AG04450 (cell line): ENCODE measurements at places on chromosomes 1 and 21.
A peak's percentile ranks its signal among the peaks of the same experiment; 100 is the strongest.

GRCh38 chr1:93732514-93732913 is 50.9 kb upstream of the BCAR3 start:
- DNase-seq, result no peak

DNA sequence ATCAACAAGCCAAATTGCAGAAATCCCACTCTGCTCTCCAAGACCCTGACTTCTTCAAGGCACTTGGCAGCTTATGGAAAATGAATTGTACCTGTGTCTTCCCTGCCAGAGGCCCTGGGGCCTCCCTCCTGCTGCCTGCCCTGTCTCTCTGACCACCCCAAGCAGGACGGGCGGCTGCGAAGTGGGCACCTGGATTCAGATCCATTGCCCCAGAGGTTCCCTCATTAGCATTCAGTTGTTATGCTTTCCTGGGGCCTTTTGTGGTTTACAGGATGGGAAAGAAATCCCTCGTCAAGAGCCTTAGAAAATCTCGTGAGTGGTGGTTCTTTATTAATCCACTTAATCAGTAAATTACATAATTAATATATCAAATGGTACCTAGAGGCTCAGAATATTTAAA is 179.3 kb downstream of the TNR start:
- no peak for DNase-seq

GRCh38 chr1:91053630-91054029 is 31.8 kb upstream of the ZNF644 start:
- no peak for DNase-seq

DNA sequence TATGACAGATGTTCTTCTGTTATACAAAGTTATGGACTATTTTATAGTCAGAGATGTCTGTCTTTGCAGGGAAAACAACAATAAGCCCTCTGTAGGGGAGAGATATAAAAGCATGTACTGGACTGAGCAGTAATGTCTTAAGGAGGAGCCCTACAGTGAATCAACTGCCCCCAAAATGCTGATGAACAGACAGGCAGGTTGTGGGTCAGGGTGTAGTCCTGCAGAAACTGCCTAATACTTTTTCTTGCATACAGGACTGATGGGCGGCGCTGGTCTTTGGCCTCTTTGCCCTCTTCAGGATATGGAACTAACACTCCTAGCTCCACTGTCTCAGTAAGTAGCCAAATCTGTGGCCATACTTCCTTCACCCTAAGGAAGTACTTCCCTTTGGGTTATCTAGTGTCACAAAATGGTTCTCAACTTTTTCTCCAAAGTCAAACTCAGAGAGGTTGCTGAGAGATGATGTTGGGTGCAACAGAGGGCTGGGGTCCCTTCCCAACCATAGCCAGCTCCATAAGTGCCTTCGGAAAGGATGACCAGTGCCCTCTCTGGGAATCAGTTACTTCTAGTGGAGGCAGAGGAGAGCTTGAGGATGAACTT is 129.8 kb downstream of the PIK3R3 start:
- no peak for DNase-seq

DNA sequence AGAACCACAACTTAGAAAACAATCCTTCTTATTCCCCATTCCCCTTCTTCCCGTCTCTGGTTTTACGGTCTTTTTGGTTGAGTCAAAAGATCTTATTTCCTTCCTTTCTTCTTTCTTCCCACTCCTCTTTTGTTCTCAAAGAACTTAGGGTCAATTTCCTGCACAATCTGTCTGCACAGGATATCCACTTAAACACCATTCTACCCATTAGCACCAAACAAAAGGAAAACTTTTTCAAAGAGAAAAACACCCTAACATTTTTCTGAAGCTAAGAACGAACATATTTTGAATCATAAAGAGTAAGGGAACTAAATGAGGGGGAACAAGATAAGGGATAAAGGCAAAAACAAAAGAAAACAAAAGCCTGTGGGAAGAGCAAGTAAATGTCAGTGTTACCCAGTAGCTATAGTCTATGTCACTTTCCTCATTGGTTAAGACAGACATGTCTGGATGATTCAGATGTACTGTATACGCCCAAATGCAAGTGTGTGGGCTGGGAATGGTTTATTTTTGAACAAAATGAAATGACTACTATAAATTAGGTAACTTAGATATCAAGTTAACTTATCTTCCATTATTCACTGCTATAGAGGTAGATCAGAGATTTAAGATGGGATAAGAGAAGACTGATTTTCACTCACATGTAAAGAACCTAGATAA is 59.9 kb downstream of the TOR3A start:
- DNase-seq, result peak; percentile 55

DNA sequence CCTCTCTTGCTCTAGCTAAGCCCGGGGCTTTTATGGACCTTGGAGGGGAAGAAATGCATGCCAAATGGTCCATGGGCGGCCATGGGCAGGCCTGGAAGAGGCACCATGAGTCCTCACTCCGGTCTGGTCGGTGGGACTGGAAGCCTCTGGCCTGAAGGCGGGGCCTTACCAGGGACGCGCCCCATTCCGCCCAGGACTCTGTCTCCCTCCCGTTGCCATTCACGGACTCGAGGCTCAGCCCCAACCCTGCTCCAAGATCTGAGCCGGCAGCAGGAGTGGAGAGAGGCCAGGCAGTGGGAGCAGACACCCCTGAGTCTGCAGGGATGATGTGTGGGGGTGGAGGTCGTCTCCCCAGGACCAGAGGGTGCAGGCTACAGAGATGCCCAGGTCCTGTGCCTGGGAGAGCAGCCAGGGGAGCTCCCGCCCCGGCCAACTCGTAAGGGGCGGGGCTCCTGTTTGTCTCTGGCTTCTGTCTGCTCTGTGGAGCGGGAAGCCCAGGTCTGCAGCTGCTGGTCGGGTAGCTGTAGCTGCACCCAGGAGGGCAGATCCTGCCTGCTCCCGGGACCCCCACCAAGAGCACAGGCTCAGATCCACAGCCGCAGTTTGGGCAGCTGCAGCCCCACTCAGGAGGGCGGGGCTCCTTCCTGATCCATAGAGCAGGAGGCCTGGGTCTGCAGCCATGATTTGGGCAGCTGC is 8.3 kb upstream of the KANK4 start:
- DNase-seq, result no peak

- DNase-seq, result peak; percentile 33
These were observed 403.6 kb downstream of the PTPRU start for GRCh38 chr1:29639741-29640427.

DNA sequence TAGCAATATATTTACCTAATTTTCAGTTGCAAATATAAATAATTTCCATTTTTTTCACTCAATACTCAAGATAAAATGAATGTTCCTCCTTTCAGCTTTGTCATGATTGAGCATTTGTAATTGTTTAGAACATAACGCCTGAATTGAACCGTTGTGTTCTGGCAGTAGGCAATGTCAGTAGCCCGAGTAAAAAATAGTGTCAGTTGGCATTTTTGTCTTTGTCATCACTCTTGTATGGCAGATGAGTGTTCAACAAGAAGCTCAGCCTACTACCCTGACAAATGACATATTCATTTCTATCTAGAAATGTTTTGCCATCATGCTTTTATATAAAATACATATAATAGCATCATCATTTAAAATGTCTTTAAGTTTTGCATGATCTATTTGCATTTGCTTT is 691.4 kb upstream of the NCAM2 start:
- DNase-seq, result no peak

DNA sequence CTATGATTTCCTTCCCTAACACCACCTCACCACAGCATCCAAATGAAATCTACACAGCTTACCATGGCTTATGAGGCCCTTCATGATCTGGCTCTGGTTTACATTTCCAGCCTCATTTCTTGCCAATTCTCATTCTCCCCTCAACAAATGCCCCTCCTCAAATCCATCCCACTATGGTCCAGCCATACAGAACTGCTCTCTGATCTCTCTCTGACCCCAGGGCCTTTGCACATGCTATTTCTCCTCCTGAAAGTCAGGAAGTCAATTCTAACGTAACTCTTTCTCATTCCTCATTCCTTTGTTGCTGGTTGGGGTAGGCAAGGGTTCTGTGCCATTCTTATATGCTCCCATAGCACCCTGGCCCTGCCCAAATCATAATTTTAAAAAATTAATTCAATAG is 120.0 kb downstream of the LRIG2 start:
- DNase-seq, result no peak

GRCh38 chr1:225602590-225603206 is 50.2 kb downstream of the ENAH start:
- no peak for DNase-seq

GRCh38 chr1:10143961-10144485 is 66.3 kb upstream of the KIF1B start:
- DNase-seq, result no peak

DNA sequence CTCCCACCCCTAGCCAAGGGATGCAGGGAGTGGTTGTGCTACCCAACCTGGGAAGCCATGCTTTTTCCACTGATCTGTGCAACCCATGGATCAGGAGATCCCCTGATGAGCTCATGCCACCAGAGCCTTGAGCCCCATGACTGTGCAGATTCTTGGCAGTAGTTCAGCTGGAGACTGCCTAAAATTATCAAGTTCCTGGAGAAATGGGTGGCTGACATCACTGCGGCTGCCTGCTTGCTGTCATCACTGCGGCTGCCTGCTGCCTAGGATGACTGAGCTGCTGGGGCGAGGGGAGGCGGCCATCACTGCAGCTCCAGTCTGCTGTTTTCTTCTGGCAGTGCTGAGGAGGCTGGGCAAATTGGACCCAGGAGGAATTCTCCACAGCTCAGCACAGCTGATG is 159.2 kb downstream of the AGBL4 start:
- DNase-seq, result no peak

DNA sequence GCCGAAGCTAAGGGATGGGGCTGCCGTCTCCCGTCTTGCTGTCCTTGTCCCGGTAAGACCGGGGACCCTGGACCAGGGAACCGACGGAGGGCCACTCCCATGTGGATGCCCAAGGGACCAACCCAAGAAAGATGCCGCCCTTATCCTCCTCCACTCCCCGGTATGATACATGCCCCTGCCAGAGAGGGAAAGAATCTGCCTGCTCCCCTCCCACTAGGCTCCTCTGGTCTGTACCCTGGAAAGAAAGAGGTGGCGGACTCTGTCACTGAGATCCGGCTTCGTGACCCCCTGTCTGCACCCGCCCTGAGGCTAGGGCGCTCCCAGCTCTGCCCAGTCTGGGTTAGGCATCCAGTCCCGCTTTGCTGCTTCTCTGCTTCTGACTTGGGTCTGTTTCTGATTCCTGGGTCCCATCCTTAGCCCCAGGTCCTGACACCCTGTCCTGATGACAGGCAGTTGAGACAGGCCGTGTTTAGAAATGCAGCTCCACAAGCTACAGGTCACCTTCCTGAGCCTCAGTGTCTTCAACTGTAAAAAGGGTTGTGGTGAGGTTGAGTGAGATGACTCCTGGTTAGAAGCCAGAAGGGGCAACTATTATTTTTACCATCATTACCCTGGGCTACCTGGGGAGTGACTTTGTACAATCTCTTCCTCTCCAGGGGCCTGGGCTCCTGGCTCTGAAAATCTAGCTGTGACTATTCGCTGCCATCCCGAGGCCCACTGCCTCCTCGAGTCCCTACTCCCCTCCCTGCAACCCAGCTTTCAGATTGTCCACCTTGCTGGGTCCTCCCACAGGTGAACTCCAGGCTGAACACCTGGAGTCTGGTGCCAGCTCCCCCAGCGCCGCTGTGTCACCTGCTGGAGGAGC is 3.7 kb downstream of the MATN1 start:
- no peak for DNase-seq

GRCh38 chr1:181061891-181062835 is 26.3 kb upstream of the IER5 start:
- no peak for DNase-seq

DNA sequence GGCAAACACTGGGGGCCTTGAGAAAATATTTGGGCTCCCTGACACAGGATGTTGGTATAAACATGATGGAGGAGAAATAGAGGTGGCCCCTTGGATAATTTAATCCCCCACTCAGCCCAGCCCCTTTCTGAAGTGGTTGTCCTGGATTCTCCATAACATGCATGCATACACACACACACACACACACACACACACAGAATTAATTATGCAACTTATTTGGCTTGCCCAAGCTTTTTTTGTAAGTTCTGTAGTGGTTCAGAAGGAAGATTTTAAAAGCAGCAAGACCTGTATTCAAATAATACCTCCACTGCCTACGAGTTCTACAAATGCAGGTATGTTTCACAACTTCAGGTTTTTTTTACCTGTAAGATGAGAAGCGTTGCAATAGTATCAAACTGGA is 15.0 kb downstream of the ATF3 start:
- DNase-seq, result no peak
